ENCODE measurements at places on chromosomes 5 and 9.

- DNase-seq, result no peak
Measured at GRCh38 chr9:25658571-25658970, 19.7 kb downstream of the TUSC1 start.

- no peak for DNase-seq
Measured at GRCh38 chr9:120833325-120833724, 9.4 kb downstream of the PSMD5 start.

GRCh38 chr5:43498581-43498980, 14.9 kb upstream of the TMEM267 start:
- DNase-seq, result no peak

DNA sequence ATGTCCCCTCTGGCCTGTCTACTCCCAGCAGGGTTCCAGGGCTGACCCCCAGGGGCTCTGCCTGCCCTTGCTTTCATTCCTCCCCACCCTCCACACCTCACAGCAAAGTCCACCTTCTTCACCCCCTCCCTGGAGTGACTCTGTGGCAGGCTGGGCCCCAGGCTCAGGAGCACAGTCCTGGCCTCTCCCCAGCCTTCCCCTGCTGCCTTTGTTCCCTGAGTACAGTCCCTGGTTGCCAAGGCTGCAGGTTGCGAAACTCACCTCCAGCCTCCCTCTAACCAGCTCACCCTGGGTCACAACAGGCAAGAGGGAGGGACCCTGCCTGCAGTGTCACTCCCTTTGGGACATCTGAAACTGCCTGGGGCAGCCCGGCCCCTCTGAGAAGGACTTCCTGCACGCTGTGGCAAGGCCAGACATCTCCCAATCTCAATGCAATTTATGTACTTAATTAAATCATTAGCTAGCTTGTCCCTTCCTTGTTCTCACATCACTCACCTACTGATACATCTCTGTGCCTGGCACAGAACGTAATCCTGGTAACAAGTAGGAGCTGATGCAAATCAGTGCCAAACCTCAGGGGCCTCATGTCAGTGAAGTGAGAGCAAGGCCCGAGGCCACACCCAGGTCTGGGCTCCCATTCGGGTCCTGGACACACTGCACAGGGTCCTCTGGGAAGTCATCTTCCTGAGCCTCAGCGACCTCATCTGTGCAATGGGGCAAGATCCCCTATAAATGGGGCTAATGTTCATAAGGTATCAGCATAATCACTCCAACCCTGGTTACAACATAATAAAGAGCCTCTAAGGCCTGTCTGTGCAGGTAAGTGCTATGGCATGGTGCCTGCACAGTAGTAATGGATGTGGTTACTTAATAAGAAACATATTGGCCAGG, 27.3 kb upstream of the TRIM14 start:
- no peak for DNase-seq

DNA sequence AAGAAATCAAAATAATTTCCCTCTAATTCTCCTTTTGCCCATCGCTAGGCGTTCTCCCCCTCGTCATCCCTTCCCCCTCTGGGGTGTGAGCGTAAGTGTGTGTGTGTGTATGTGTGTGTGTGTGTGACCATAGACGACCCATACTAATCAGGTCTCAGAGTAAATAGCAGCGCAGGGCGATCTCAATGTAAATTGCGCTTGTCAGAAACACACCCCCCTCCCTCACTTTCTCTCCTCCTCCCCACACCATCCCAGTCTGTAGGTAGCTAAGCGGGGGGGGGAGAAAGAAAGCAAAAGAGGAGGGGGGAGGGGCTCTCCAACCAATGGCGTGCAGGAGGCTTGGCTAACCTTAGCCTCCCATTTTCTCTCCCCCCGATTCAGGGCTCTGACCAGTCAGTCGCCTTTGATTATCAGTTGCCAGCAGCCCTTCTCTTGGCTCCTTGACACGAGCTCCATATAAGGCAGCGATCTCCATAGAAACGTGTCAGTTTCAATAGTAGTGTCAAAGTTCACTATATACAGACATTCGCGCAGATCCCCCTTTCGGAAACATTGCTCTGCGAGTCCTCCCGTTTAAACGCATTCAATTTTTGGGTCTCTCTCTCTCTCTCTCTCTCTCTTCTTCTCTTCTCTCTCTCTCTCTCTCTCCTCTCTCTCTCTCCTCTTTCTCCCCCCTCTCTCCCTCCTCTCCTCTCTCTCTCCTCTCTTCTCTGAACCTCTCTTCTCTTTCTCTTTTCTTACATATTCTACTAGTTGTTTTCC, at the start of gene NR2F1:
Gene NR2F1, plus strand, starts transcription at position 546 of the 762 bp plus-strand sequence. CDS start 1,802 bp downstream, outside the sequence.
- peak; percentile 82 for DNase-seq

- DNase-seq, result no peak
Measured at GRCh38 chr5:41143131-41143901, 70.0 kb downstream of the C6 start.
